H4 (cell line): ENCODE measurements at places on chromosomes 12 and 14. TPM values are rescaled to one million over a fixed set of nuclear protein-coding genes. Genes with fewer than 3 reads are reported as not detected.

DNA sequence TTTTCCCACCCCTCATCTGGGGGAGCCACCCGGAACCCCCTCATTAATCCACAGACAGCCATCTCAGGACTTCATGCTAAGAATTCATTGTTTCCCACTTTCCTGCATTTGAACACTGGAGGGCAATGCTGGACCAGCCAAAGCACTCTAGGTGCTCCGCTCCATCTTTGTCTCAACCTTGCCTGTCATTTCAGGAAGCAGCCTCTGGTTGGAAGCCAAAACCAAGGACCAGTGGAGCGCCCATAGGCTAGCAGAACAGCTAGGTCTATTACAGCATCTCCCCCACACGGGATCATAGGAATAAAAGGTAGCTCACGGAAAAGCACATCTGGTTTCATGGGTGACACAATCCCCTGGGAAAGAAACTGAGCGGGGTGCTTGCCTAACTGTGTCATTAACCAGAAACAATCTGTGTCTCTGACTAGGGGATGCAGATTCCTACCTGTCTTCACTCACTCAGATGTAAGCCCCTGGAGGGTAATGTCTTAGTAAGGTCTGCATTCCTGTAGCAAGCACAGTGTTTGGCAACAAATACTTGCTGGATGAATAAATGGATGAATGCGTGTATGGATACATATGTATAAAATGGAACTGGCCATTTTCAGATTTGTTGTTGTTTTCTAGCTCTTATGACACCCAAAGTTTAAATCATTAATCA is 197.0 kb downstream of the DAD1 start:
- DNase-seq: peak; percentile 81

- no peak for DNase-seq
Measured at GRCh38 chr14:29846339-29847055, 81.2 kb downstream of the PRKD1 start.

GRCh38 chr12:102776041-102776440 is 141.0 kb downstream of the PAH start:
- no peak for DNase-seq

DNA sequence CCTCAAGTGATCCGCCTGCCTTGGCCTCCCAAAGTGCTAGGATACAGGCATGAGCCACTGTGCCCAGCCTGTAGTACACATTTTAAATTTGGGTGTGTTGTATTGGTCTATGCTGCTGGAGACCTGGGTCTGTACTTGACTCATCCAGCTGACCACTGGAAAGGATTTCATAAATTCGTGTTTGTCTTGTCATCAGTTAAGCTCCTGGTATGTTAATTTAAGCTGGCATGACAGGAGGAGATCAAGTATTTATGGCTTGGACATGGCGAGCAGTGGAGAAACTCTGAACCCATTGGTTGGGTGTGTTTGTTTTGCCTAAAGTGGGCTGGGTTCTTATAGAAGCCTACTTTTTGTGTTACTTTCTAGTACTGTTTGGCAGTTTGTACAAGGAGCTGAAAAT is 24.2 kb downstream of the YY1 start:
- DNase-seq: no peak

DNA sequence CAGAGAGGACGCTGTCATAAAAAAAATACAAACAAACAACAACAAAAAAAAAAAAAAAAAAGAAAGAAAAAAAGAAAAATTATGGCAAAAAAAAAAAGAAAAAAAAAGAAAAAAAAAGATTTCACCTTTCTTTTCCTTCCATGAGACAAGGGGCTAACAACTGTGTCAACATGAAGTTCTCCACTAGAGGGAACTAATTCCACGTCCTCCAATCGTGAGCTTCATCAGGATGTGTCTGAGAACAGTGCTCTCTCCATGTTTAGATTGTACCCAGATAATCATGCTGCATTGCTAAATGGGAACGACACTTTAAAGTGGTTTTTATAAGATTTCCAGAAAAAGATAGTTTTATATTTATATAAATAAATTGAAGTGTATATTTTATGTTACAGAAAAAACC is 96.2 kb upstream of the PTPRB start:
- peak; percentile 75 for DNase-seq

GRCh38 chr12:126069549-126070165 is 1004.4 kb downstream of the AACS start:
- peak; percentile 78 for DNase-seq

The RNFT2 gene
- total RNA-seq: 4.5 and 7.9 TPM in 2 replicates

The AEBP2 gene
- total RNA-seq: 7.4 and 7.7 TPM in 2 replicates

The PLBD1 gene
- total RNA-seq: not detected in 2 replicates

The USP15 gene
- 17.4 and 17.5 TPM in 2 replicates for total RNA-seq
